ENCODE measurements at places on chromosomes 7 and 10. TPM values are rescaled to one million over a fixed set of nuclear protein-coding genes. Genes with fewer than 3 reads are reported as not detected.

DNA sequence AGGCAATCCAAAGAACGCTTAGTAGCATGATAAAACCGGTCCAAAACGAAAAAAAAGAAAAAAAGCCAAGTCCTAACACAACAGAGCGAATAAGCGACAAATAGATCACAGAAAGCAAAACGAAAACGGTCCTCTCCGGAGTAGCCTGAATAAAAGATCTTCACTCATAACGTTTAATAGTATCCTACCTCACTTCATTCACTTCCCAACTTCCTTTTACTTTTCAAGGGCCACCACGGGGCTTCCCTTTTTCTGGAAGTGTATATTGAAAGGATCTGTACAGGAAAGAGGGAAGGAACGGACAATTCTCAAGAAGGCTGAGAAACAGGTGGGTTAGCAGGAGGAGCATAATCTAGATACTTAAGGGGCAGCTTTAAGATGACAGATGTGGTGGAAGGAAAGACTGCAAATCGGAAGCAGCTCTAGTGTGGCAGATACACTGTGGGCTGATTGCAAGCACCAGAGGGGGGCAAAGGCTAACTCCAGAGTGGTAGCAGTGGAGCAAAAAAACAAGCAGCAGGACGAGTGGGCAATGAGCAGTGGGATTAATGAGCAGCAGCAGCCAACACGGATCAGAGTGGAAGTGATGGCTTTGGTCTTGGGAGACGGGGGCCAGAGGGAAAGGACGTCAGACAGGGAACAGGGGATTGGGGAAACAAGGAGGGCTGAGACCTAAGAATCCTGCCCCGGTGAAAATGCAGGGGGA, 866 bp downstream of the CNOT4 start:
- DNase-seq = no peak

DNA sequence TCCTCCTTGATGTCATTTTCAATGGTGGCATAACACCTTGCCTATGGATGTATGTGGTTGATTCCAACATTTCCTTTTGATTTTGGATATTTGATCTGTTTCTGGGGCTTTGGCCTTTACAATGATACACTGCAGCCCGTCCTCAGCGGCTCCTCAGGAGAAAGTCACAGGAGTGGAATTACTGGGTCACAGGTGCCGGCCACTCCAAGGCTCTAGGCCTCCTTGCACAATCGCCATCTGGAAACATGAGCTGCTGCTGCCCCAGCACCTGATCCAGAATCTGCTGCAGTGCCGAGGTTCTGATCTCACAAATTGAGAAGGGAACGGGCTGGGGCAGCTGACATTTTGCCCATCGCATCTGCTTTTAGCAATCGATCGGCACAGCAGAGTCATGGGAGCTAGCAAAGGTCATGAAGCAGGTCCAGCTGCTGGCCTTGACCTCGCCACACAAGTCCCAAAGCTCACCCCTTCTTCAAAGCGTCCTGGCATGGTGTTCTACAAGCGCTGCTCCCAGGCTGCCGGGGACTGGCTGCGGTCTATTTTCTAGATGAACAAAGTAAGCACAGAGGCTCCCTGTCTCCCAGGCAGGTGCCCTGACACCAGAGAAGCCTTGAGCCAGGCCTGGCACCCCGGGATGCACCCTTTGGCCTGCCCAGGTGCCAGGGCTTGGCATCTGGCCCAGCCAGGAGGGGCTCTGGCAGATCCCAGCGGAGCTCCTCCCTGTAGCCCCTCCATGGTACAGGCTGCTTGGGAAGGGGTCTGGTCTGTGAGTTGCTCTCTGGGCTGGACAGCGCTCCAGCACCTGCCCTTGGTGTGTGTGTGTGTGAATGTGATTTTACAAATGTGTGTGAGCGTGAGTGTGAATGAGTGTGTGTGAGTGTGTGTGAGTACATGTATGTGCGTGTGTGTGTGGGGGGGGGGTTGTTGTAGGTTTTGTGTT, 201.8 kb downstream of the GLRX3 start:
- no peak for DNase-seq

DNA sequence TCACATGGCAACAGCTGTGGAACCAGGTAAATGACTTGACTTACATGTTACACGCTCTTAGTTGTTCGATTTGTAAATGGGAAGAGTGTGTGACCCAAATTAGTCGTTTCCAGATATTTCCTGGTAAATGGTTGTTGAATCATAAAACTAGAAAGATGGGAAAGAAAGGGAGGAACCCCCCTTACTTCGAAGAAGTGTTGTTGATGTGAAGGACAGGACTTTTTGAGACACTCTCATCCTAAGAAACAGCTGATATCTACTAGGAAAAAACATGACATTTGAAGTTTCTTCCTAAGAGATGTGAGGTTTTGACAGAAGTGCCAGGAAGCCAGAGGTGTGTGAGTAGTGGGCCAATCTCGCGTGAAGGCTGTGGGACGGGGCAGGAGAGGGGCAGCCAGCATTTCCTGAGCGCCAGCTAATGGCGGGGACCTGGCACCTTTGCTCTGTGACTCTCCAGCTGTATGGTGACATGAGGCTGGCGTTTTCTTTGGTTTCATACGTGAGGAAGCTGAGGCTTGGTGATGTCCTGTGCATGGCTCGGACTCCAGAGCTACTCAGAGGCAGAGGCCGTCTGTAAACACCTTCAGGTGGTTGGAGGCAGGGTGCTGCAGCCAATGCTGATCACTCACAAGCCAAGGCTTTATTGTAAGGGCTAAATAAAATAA, 53.7 kb downstream of the IKZF1 start:
- no peak for DNase-seq

GRCh38 chr7:97470726-97471125, 261.2 kb upstream of the TAC1 start:
- no peak for DNase-seq

- no peak for DNase-seq
Observed at GRCh38 chr10:18424200-18424599, 227.2 kb downstream of the NSUN6 start.

- DNase-seq = no peak
Observed at GRCh38 chr7:131100357-131101054, 227.2 kb upstream of the MKLN1 start.

DNA sequence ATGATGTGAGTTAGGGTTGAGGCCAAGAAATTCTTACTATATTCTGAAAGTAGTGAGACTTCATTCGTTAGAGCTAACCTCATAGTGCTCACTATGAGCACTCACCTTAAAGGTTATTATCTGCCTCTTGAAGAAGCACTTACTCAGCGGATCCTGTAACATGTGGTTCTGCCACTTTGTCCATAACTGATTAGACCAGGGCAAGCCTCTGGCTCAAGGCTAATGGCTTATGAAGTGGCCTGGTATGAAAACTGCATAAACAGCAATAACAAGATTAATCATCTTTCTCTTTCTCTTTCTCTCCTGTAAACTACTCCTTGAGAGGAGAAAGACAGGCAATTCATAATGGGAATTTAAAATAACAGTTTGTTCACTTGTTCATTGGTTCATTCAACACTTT, 82.8 kb downstream of the MAPK8 start:
- no peak for DNase-seq

GRCh38 chr7:95544171-95544570, 52.1 kb downstream of the PDK4 start:
- no peak for DNase-seq

- DNase-seq = no peak
Observed at GRCh38 chr10:30576641-30577040, 52.9 kb downstream of the LYZL2 start.

- no peak for DNase-seq
Observed at GRCh38 chr7:116502201-116503096, 2.9 kb downstream of the CAV2 start.

DNA sequence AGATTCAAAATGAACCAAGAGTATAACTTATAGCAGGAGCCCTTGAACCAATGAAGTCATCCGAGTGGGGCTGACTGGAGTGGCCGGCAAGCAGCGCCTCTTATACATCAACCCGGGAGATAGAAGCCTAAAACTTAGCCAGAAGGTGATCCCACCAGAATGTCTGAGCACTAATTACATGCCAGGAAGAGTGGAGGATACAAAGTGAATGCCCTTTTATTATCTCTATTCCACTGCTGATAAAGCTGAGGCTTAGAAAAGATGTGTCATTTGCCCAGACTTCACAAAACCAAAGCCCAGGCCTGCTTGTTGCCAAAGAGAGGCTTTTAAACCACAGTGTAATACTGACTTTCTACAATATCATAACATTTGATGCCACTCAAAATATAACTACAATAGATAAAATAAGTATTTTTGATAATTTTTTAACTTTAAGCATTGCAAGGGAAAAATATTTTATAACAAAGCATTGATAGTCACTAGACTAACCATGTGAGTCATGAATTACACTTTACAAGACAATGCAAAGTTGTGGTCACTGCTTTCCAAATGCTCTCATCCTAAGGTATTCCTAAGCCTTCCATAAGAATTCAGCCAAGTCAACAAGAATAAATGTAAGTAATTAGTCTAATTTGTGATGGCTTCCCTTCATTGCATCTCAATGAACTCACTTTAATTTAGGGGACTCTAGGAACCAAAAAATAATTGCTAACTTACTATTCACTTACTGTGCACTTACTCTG, 58.6 kb upstream of the ARID5B start:
- DNase-seq = no peak

- no peak for DNase-seq
Observed at GRCh38 chr7:81693080-81693479, 76.8 kb downstream of the HGF start.

- no peak for DNase-seq
Observed at GRCh38 chr7:4220011-4220410, 462.1 kb upstream of the FOXK1 start.

The CPXM2 gene
- total RNA-seq = 38.2 TPM

The CCL26 gene
- not detected for total RNA-seq
